ENCODE measurements at places on chromosomes 12 and 14.

DNA sequence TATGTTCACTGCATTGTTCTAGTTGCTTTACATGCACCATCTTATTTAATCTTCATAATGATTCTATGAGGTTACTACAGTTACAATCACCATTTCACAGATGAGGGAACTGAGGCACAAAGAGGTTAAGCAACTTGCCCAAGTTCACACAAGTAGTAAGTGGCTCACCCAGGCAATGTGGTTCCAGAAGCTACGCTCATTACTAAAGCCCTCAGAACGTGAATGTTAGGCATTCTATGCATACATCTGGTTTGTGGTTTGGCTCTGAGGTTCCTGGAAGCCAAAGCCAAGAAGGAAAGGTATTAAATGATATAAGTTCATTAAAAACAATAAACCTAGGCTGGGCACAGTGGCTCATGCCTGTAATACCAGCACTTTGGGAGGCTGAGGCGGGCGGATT is 14.4 kb upstream of the VRTN start:
- DNase-seq: no peak

DNA sequence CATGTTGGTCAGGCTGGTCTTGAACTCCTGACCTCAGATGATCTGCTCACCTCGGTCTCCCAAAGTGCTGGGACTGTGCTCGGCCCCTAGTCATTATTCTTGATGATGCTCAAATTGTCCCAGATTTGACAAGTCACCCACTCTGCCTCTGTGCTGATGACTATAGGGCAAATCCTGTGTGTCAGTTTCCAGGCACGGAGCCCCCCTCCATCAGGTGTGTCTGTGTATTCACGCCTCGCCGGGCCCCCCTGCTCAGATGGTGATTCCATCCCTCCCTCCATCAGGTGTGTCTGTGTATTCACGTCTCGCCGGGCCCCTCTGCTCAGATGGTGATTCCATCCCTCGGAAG is 4.3 kb upstream of the GPR132 start:
- DNase-seq: no peak

- DNase-seq: no peak
These were observed 84.7 kb upstream of the LGR5 start for GRCh38 chr12:71354871-71355270.

DNA sequence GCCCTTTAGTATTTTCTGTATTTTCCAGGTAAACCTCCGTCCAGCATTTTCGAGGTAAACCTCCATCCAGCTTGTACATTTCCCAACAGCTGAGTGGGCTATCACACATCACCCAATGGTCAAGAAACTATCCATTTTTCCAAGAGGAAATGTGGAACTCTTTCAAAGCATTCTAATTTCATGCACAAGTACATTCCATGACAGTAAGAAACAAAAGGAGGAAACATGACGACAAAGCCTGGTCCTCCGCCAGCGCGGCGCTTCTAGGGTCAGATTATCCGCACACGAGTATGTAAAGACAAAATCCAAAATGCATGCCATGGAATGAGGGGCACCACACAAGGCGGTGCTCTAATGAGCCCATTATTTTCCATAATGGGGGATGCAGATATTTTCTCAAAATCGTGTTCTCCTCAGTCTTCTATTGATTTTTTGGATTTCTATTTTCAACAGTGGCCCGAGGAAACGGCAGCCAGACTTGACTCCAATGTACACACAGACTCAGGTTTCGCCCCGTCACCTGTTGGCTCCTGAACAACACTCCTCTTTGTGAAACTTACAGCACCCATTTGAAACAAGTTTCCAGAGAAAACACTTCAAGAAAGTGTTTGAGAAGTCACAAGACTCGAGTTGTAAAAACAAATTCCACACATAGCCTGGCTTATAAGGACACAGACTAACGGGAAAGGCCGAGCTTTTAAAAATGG is 107.4 kb downstream of the PRICKLE1 start:
- no peak for DNase-seq

DNA sequence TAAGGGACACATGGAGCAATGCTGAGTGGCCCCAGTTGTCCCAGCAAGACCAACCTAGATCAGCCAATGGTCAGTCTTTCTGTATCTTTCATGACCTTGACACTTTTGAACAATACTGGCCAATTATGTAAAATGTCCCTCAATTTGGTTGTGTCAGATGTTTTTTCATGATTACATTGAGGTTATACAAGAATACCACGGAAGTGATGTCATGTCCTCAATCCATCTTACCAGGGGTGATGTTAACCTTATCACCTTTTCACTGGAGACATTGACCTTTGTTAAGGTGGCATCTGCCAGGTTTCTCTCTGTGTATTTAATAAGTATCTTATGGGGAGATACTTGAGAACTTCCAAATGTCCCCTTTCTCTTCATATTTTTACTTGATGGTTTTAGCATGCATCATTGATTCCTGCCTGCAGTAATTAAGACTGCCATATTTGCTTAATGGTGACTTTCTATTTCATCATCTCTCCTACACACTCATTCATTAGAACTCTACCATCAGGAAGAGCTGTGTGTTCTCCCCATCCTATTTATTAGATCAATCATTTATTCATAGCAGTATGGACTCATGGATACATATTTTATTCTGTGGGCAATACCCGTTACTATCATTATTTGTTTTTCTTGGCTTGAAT is 64.7 kb upstream of the RFLNA start:
- DNase-seq: no peak

- DNase-seq: no peak
These were observed 9.7 kb downstream of the PACS2 start for GRCh38 chr14:105324080-105324778.

GRCh38 chr14:50719911-50720759 is 52.0 kb upstream of the SAV1 start:
- no peak for DNase-seq

DNA sequence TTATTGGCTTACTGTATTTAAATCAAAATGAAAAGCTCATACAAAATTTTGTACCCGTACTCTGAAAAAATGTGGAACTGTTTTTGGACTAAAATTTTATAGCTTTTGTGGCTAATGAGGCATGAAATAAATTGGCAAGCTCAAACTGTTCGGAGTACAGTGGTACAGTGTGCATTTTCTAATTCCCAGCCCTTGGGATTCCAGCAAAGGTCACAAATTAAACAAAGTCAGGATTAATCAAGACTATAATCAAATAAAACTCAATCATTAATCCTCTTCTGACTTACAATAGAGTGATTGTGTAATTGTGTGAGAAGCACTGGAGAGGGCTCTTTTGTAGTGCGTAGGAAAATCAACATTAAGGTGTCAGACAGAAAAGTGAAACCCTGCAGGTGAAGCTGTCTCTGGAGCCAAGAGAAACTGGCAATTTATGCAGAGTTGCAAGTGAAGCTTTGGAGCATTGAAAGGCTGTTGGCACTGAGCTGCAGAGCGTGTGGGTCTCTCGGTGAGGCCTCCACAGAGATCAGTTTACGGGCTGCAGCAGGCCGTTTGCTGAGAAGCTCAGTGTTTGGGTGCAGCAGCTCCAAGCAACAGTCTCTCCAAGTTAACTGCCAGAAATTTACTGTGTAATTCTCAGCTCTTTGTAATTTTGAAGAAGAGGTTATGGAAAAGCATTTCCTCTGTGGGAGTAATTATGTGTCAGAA is 275.9 kb downstream of the FBXL14 start:
- DNase-seq: no peak

GRCh38 chr12:11684393-11684792 is 34.9 kb downstream of the ETV6 start:
- DNase-seq: no peak

DNA sequence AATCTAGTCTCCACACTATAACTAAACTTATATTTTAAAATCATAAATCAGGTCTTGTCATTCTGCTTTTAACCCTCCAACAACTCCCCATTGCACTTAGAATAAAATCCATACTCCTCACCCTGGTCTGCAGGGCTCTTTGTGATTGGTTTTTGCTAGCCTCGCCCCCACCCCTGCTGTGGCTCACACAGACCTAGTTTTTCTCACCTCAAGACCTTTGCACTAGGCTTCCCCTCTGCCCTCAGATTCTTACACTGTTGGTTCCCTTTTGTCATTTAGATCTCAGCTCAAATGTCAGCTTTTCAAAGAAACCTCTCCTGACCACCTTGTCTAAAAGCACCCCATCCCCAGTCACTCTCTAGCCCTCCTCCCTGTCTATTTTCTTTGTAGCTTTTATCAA is 10.7 kb upstream of the LHX5 start:
- DNase-seq: no peak

- DNase-seq: no peak
These were observed 44.4 kb upstream of the PPP2R5C start for GRCh38 chr14:101716956-101717662.

DNA sequence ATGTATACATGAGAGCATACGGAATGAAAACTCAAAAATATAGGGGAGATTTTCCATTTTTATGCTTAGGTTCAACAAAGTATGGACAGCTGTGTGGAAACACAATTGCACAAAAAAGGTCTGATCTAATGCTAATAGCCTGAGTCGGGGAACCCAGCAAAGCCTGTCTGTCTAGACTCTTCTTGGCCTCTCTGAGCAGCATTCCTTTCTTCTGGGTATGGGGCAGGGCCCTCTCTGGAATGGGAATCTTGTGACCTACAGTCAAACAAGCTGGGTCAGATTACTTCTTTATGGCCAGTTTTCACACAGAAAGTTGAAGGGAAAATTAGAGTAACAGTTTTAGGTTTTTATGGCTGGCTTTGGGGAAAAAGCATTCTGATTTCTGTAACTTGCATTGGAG is 534.0 kb upstream of the LMO3 start:
- no peak for DNase-seq

- DNase-seq: no peak
These were observed 95.1 kb upstream of the COCH start for GRCh38 chr14:30779210-30779609.

- DNase-seq: no peak
These were observed 316.1 kb downstream of the AACS start for GRCh38 chr12:125381373-125381772.

- no peak for DNase-seq
These were observed 159.1 kb downstream of the PHETA1 start for GRCh38 chr12:111209811-111210210.

DNA sequence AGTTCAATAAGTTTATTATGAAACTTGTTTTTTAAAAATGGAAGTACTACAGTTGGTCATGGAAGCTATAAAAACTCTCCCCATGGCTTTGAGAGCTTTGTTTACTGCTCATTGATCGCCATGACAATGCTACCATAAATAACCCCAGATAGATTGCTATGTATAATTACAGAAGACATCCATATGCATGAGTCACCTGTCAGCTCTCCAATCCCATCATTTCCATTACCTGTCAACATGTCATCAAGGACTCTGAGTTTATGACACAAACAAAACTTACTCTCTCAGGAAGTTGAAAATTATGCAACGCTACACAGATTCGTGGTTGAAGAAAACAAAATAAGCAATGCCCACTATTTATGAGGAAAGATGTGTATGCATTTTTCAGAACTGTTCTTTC is 144.4 kb downstream of the SEC23A start:
- DNase-seq: no peak

- DNase-seq: no peak
These were observed 582.3 kb downstream of the KCNH5 start for GRCh38 chr14:62462988-62463387.

DNA sequence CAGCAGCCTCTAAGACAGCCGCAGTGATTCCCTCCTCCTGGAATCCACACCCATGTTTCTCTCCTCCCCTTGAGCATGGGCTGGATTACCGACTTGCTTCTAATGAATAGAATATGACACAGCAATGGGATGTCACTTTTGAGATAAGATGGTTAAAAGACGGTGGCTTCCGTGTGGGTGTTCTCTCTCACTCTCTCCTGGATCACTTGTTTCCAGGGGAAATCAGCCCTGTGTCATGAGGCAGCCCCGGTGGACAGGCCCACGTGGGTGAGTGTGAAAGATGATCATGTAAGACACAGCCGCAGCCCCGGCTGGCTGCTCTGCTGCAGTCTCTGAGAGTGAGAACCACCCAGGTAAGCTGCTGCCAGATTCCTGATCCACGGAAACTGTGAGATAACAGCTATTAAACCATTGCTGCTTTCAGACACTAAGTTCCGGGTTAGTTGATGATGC is 10.7 kb downstream of the MOAP1 start:
- DNase-seq: no peak

- no peak for DNase-seq
These were observed 9.6 kb downstream of the BMP4 start for GRCh38 chr14:53947094-53947445.

DNA sequence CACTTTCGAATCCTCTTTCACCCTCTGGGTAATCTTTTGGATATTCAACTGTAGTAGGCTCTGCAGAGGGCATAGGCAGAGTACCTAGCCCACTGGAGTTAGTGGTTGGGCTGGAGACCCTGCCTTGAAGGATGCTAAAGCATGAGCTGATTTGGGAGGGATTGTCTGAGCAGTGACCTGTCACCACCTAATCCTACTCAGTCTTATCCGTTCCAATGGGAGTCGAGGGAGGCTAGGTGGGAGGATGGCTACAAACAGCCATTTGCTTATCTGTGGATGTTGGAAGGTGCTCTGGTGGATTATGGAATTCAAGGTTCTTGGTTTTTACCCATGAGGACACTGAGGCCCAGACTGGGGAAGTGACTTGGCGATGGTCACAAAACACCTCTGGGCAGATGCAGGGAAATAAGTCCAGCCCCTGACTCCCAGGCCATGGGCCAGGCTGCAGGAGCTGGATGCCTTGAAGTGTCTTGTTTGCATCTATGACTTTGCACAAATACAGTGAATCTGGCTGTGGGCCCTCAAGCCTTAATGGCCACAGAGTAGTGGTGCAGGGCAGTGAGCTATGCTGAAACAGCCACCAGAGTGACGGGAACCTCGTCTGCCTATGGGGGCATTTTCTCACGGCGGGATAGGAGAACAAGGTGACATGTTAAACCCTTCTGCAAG is 3.7 kb downstream of the KMT5A start:
- no peak for DNase-seq
